ENCODE measurements at places on chromosomes 11 and 22.
A peak's percentile ranks its signal among the peaks of the same experiment; 100 is the strongest.

DNA sequence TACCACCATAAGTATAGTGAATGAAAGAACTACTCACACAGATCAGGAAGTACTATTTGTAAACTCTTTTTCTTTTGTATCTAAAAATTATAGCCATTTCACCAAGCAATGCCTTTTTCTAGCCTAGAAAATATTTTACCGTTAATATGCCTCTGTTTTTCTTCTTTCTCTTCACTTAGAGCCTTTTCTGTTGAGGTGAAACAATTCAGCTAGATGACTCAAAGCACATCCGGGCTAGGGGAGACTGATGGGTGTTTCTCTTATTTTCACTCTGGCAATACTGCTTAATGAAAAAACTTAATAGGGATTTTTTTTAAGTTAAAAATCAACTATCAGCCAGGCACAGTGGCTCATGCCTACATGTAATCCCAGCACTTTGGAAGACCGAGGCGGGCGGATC lies 93.3 kb downstream of the SGSM3 start:
- DNase-seq = no peak

GRCh38 chr11:111912535-111912934 lies at the start of gene HSPB2:
HSPB2 (plus strand) TSS chr11:111912734; CDS start chr11:111912830, 96 bp downstream.
- DNase-seq = no peak

- no peak for DNase-seq
Observed at GRCh38 chr22:39627865-39628562, 57.5 kb downstream of the CACNA1I start.

DNA sequence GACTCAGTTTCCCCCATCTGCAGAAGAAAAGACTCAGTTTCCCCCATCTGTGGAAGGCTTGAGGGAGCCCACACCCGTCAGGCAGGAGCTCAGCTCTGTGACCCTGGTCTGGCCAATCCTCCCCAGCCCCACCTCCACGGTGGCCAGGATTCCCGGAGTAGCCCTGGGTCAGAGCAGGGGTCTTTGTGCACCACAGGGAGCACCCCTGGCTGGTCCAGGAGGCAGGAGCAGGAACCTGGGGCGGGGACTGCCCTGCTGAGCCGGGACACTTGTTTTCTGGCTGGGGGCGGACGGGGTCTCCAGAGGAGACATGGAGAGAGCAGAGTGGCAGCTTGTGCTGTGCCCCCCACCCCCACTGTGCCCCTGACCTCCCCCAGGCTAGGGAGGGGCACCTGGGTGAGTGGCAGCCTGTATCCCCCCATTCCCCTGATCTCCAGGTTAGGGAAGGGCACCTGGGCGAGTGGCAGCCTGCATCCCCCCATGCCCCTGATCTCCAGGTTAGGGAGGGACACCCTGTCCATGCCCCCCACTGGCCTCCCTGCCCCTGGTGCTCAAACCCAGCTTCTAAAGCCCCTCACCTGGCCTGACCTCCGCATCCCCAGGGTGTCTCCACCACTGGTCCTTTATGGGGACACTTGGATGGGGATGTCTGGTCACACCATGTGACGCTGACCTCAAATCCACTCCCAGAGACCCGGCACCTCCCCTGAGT lies 18.8 kb downstream of the IL17REL start:
- DNase-seq = no peak

GRCh38 chr11:66267039-66267378 lies 1.4 kb upstream of the RAB1B start:
- DNase-seq = no peak

DNA sequence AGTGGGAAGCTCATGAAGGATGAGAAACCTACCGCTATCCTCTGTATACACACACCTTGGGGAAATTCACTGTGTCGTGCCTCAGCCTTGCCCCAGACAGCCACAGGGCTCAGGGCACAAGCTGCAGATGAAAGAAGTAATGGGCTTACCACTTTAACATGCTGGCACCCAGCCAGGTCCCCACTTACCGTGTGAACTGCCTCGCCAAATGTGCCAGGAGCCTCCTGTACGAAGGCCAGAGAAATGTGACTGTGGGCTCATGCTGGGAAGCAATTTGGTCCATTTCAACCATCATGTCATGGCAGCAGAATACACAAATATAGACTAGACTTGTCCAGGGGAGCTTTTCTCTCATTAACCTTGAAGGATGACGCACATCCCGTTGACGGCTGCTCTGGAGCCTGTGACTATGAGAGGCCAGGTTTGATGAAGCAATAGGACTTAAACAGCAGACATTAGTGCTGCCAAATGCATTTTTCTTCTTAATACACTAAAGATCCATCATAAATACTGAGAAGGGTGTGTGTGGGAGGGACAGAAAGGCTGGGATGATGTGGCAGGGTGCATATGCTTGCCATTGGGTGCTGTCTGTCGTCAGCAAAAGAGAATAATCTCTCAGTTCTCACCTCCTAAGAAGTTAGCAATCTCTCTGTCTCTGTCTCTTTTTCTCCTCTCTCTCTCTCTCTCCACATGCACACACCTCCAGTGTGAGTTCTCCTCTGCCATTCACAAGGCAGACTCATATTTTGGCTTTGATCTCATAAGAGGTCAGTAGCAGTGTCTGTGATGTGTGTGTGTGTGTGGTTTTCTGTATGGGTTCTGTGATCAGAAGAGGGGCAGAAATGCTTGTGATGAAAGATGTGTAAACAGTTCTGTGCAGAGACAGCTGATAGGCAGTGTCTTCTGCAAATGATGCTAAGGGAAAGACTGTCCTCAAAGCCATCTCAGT lies 142.4 kb downstream of the KIRREL3 start:
- no peak for DNase-seq

DNA sequence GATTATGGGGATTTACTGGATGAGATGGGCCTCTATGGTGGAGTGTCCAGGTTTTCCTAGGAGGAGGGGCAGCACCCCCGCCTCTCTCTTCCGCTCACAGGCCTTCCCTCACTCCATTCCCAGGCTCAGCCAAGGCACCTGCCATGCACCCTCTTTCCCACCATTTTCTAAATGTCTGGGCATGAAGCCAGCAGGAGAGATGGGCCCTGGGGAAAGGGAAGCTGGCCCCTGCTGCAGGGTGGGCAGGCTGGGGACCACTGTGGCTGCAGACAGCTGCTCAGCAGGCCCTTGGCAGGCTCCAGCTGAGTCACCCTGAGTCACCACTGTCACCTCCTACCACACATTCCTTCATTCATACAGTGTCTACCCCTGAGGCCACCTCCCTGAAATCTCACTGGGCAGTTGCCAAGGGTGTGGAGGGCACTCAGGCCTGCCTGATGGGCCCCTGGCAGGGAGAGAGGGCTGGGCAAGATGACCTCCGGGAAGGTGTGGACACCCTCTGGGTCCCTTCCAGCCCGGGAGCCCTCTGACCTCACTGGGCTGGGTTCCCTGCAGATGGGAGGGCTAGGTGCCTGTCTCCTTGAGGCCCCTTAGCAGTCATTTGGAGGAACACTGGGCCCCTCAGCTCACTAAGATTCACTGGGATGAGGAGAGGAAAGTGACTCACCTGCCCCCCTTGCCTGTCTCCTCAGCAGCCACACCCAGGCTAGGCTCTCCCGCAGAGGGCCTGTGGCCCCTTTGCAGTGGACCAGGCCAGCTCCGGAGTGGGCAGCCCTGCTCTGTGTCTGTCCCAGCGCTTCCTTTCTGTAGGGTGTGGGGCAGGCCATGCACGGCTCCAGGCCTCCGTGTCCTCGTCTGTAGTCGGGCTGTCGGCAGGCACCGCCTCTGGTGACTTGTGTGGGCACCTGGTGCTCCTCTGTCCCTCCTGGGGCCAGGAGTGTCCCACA lies 7.8 kb downstream of the MYEOV start:
- no peak for DNase-seq

DNA sequence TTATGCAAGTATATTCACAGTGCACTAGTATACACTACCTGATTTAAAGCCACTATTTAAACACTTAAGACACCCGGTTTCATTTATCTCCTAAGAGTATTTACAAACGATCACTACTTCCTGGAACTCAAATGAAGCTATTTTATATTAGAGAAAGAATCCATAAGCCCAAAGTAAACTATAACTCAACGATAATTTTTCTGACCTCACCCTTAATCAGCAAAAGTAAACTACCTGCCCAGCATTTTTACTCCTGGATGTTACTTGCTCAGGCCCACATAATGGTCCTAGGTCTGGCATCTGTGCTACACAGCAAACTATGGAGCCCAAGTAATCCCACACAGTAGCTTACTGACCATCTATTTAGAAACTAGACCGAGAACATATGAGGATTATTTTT lies 33.4 kb downstream of the TSG101 start:
- no peak for DNase-seq

DNA sequence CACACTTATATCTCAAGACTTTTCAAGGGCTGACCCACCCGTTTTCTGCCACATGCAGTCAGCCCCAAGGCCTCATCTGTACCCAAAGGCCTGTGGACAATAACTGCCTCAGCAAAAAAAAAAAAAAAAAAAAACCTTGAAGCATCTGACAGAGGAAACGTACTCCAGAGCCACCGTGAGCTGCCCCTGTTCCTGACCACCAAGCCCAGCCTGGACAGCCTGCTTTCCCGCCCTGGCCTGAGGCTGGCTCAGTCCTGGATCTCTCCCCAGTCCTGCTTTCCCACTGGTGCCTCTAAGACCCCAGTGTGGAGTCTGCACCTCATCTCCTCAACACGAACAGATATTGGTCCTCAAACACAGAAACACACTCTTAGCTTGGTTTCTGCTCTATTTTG lies 66.5 kb downstream of the SLC35F2 start:
- DNase-seq = no peak

GRCh38 chr11:75656044-75656727 lies 12.7 kb downstream of the MAP6 start:
- DNase-seq = no peak

GRCh38 chr11:45193695-45194094 lies 47.3 kb downstream of the PRDM11 start:
- DNase-seq = no peak

- DNase-seq = no peak
Observed at GRCh38 chr11:38060136-38060535, 1462.1 kb upstream of the RAG2 start.

DNA sequence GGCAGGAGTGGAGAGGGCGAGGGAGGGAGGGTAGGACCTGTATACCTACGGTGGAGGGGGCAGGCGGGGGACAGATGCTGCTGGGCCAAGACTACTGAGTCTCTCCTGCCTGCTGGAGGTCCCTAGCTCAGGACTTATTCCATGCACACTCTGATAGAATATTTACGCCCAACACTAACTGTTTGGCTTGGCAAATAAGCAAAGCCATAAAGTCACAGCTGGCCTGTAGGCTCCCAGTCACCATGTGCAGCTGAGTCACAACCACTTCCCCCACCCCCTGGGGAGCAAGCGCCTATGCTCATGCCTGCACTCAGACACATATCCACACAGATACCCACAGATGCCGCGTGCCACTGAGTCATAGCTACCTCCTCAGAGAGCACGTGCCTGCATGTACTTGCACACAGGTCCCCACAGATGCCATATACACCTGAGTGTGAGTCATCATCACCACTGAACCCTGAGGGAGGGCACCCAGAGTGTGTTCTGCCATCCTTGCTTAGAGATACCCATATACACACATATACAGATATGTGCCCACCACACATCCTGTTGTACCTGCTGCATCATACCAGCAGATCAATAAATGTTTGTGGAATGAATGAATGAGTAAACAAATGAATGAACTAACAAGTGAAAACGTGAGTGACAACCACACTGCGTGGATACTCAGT lies 95.8 kb downstream of the SWAP70 start:
- DNase-seq = peak; percentile 52

DNA sequence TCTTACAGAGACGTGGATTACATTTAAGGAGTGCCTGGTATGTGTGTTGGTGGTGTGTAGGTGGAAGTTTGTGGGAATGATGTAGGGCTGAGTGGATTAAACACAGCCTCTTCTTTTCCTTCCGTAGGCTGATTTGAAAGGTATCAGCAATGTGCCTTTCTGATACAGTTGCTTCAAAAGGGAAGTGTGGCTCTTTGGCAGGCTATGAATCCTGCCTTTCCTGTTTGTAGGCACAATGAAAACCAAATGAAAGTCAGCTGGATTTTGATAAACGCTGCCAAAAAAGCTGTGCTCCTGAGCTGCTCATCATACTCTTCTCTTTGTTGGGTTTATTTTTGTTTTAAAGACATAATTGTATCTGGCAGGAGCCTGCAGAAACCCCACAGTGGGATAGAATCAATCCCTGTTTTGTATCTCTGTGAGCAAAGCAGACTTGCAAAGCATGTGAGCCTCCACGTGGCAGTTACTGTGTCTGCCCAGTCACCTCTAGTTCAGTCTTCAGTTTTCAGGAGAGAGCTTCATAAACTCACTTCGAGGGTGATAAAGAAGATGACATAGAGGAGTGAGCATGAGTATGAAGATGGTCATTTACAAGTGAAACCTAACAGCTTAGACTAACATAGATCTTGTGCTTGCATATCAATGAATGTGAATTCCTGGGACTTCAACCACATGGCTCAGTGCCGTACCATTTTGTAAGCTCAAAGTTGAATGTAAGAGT lies 655.7 kb upstream of the KIRREL3 start:
- no peak for DNase-seq

DNA sequence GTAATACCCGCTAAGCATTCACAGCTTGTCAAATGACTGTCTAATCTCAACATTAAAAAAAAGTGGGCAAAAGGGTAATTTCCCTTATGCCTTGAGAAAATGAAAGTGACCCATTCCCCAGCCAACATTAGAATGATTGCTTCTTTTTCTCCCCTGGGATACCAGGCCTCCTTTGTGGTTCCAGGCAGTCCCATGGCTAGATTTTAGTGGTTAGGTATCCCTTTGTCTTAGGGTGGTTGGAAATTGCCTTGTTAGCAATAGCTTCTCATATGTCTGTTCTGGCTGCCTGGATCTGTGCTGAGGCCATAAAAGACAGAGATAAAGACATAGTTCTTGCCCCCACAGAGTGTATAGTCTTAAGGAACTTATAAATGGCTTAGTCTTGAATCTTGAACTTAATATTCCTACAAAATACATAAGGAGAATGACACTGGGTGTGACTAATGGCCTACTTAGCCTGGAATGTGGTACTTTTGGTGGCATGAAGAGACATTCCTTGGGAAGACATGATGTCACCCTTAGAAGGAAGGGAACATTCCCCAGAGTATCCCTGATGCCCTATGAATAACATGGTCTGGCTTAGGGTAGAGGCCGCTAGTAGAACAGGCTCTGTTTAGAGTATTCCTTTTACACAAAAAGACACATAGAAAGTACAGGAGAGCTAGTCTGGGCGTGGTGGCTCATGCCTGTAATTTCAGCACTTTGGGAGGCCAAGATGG lies 90.3 kb downstream of the ZBTB16 start:
- DNase-seq = no peak

GRCh38 chr11:31795706-31796498 lies 15.2 kb downstream of the PAX6 start:
- DNase-seq = no peak

DNA sequence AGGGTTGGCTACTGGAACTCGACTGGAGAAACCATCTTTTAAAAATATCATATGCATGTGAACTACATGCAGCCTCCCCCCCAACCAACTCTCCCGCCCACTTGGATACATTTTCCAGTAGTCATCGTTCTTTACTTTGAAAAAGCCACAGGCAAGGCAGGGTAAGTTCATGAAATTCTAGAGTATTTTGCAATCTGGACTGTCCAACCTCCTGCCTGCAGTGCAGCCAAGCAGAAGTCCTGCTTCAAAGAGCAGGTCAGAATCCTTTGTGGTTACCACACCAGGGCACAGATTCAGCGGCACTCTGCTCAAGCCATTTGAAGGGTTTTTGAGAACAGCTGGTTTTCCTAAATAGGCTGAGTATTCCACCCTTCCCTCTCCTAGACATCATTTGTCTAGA lies 12.1 kb downstream of the ELF5 start:
- no peak for DNase-seq

- no peak for DNase-seq
Observed at GRCh38 chr11:62410972-62411371, 7.9 kb upstream of the SCGB1A1 start.

Measured in HEK293T (cell line).